A549 treated with RU486 at 1 μM for 4 hours (cell line): ENCODE measurements at places on chromosomes 1 and 21. TPM values are rescaled to one million over a fixed set of nuclear protein-coding genes. Genes with fewer than 3 reads are reported as not detected.

Gene CATSPERE
- total RNA-seq = 0.14 to 0.23 TPM (median 0.18 TPM) in 4 of 5 replicates, not detected in the other

Gene NPR1
- 0.77 to 1.2 TPM (median 0.97 TPM) in 5 replicates for total RNA-seq

Gene CFHR4
- not detected in 5 replicates for total RNA-seq

Gene GSTM2
- 3.0 to 4.6 TPM (median 3.9 TPM) in 5 replicates for total RNA-seq

Gene S100A16
- total RNA-seq = 415 to 520 TPM (median 478 TPM) in 5 replicates

Gene CYYR1
- total RNA-seq = not detected in 5 replicates

Gene ATAD3C
- not detected in 5 replicates for total RNA-seq

Gene RXFP4
- not detected in 5 replicates for total RNA-seq

Gene LCK
- total RNA-seq = 0.05 to 0.08 TPM in 2 of 5 replicates, not detected in the others

Gene FCRL6
- not detected in 5 replicates for total RNA-seq

Gene SCNM1
- total RNA-seq = 43.6 to 49.9 TPM (median 48.2 TPM) in 5 replicates

Gene HES2
- total RNA-seq = 2.3 to 4.7 TPM (median 4.2 TPM) in 5 replicates

Gene LCE3A
- total RNA-seq = not detected in 5 replicates

Gene DISP1
- 1.4 to 2.3 TPM (median 1.7 TPM) in 5 replicates for total RNA-seq

Gene IL12RB2
- not detected in 5 replicates for total RNA-seq

Gene HES4
- total RNA-seq = 29.0 to 81.0 TPM (median 71.2 TPM) in 5 replicates

Gene MPL
- total RNA-seq = 0.31 TPM in 1 of 5 replicates, not detected in the others

Gene FAM72B
- 6.0 to 9.0 TPM (median 6.9 TPM) in 5 replicates for total RNA-seq

Gene TMEM269
- total RNA-seq = 0.08 to 0.18 TPM (median 0.12 TPM) in 4 of 5 replicates, not detected in the other

Gene AKNAD1
- 0.69 to 2.0 TPM (median 0.94 TPM) in 5 replicates for total RNA-seq

Gene LHX8
- total RNA-seq = 1.1 to 1.5 TPM (median 1.4 TPM) in 5 replicates

Gene CSDE1
- total RNA-seq = 118 to 170 TPM (median 135 TPM) in 5 replicates

Gene FAM72A
- 8.1 to 12.6 TPM (median 11.7 TPM) in 5 replicates for total RNA-seq

Gene SLC30A10
- total RNA-seq = 0.06 to 0.09 TPM (median 0.07 TPM) in 3 of 5 replicates, not detected in the others

Gene DNAJC8
- total RNA-seq = 68.0 to 81.7 TPM (median 72.7 TPM) in 5 replicates

Gene HCN3
- total RNA-seq = 2.6 to 6.2 TPM (median 4.4 TPM) in 5 replicates

Gene CELA3B
- not detected in 5 replicates for total RNA-seq

Gene ETS2
- 69.4 to 85.6 TPM (median 72.9 TPM) in 5 replicates for total RNA-seq

Gene KCNK2
- total RNA-seq = 0.05 to 0.33 TPM (median 0.09 TPM) in 4 of 5 replicates, not detected in the other

Gene AGRN
- total RNA-seq = 74.8 to 132 TPM (median 111 TPM) in 5 replicates
